ENCODE measurements at places on chromosomes 16 and 17.

DNA sequence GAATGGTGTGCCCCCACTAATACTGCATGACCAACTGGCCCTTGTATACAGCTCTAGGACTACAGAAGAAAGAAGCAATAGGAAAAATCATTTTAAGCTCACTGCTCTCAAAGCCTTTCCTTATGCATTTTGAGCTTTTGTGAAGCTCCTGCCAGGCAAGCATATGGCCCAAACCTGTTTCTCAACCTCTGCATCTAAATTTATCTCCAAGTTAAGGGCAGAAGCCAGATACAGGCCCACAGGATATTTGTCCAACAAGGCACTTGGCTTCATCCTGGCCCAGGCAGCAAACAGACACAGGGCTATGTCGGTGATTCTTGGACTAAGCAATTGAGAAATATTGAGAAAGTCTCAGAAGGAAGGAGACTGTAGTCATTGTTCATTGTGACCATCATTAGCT, 43.9 kb downstream of the CCT6B start:
- no peak for DNase-seq

GRCh38 chr17:50192618-50193291, 8.7 kb downstream of the COL1A1 start:
- DNase-seq: no peak

- no peak for DNase-seq
These were observed 10.9 kb upstream of the MYO15B start for GRCh38 chr17:75576661-75577060.

- DNase-seq: no peak
These were observed 52.8 kb upstream of the ARHGAP44 start for GRCh38 chr17:12736526-12736925.

GRCh38 chr17:56832446-56832845, 1.3 kb downstream of the C17orf67 start:
- no peak for DNase-seq

- DNase-seq: no peak
These were observed 37.4 kb downstream of the ARHGAP23 start for GRCh38 chr17:38465391-38466345.

DNA sequence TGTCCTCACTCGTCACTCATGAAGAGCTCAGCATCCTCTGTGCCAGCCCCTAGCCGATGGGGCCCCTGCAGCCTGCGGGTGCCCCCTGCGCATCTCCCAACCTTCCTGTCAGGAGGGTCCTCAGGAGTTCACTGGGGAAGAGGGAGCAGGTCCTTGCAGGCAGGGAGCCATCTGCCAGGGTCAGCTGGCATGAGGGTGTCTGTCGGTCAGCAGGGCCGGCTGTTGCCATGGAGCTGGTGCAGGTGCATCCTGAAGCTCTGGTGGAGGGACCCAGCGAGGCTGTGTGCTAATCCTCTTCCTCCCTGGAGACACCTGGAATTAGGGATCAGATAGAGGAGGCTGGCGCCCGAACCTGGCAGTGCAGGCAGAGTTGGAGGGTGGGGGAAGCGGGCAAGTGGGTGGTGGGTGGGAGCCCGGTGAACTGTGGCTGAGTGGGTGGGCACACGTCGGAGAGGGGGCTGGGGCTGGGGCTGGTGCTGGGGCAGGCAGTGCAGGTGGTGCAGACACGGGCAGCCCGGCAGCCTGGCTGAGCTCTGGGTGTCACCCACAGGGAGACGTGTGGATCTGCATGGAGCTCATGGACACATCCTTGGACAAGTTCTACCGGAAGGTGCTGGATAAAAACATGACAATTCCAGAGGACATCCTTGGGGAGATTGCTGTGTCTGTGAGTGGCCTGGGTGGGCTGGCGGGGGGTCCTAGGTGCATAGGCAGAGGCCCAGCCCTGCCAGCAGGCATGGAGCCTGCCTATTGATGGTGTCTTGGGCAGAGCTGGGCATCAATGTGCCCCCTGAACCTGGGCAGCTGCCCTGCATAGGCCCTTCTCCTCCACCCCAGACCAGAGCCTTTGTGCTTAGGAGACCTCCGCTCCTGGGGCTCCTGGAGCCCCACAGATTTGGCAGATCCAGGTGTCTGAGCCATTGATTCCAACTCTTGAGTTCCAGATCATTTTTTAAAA, 17.4 kb downstream of the MAP2K3 start:
- no peak for DNase-seq
